ENCODE measurements at places on chromosomes 2 and 18.

GRCh38 chr2:100008956-100009355 is 133.4 kb downstream of the AFF3 start:
- H3K27ac ChIP-seq: no peak overlapping the region
- no peaks in the 10 kb centered on the region for H3K27me3 ChIP-seq
- DNase-seq: no peak
- no peak overlapping the region for H3K4me3 ChIP-seq
- H3K4me1 ChIP-seq: no peaks in the 10 kb centered on the region

- no peaks in the 10 kb centered on the region for H3K27me3 ChIP-seq
- H3K4me3 ChIP-seq: no peak overlapping the region
- H3K4me1 ChIP-seq: no peaks in the 10 kb centered on the region
- no peak overlapping the region for H3K27ac ChIP-seq
- DNase-seq: peak; percentile 3
Observed at GRCh38 chr2:16553226-16553625, 112.4 kb downstream of the CYRIA start.

- H3K4me3 ChIP-seq: no peak overlapping the region
- no peak overlapping the region for H3K27ac ChIP-seq
- H3K36me3 ChIP-seq: peaks cover 2% of the 10 kb centered on the region
- no peaks in the 10 kb centered on the region for H3K27me3 ChIP-seq
- H3K4me1 ChIP-seq: peaks cover 3% of the 10 kb centered on the region
Observed at GRCh38 chr18:48699761-48700160, 160.9 kb downstream of the CTIF start.

- no peak for DNase-seq
- H3K27me3 ChIP-seq: peaks cover 26% of the 10 kb centered on the region
- no peaks in the 10 kb centered on the region for H3K4me1 ChIP-seq
- H3K36me3 ChIP-seq: no peaks in the 10 kb centered on the region
- H3K4me3 ChIP-seq: no peak overlapping the region
- no peak overlapping the region for H3K27ac ChIP-seq
Observed at GRCh38 chr2:29747786-29748470, 173.5 kb downstream of the ALK start.

GRCh38 chr18:49596687-49597086 is 34.8 kb downstream of the LIPG start:
- no peak overlapping the region for H3K4me3 ChIP-seq
- no peak overlapping the region for H3K27ac ChIP-seq

DNA sequence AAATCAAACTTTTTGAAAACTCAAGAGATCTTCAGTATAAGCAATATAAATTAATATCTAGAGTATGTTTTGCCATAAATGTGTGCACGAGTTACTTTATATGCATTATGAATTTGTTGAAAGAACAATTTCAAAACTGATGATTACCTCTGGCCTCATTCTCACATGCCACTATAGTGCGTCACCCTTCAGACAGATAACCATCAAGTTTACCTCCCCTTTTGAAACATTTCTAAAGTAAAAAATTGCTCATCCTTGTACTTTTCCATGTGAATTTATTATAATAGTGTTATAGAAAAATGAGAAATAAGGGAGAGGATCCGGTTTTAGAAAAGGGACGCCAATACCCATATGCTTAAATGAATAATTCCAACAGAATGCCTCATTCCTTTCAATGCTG is 38.3 kb downstream of the ZEB2 start:
- H3K4me1 ChIP-seq: peaks cover 14% of the 10 kb centered on the region
- H3K36me3 ChIP-seq: peaks cover 62% of the 10 kb centered on the region
- H3K27ac ChIP-seq: peak overlapping the region; percentile 93
- DNase-seq: no peak
- H3K27me3 ChIP-seq: no peaks in the 10 kb centered on the region

- H3K4me1 ChIP-seq: no peaks in the 10 kb centered on the region
- no peak overlapping the region for H3K27ac ChIP-seq
- DNase-seq: no peak
- H3K36me3 ChIP-seq: no peaks in the 10 kb centered on the region
- H3K27me3 ChIP-seq: peaks cover 5% of the 10 kb centered on the region
- H3K4me3 ChIP-seq: no peak overlapping the region
Observed at GRCh38 chr2:60438131-60438530, 115.3 kb downstream of the BCL11A start.

- H3K4me3 ChIP-seq: no peak overlapping the region
- H3K27me3 ChIP-seq: peaks cover 45% of the 10 kb centered on the region
- H3K27ac ChIP-seq: no peak overlapping the region
- H3K36me3 ChIP-seq: no peaks in the 10 kb centered on the region
- H3K4me1 ChIP-seq: no peaks in the 10 kb centered on the region
- no peak for DNase-seq
Observed at GRCh38 chr2:224160917-224161316, 121.8 kb upstream of the SERPINE2 start.

GRCh38 chr2:80815259-80815658 is 510.7 kb upstream of the LRRTM1 start:
- no peak overlapping the region for H3K27ac ChIP-seq
- no peak overlapping the region for H3K4me3 ChIP-seq
- H3K36me3 ChIP-seq: no peaks in the 10 kb centered on the region

DNA sequence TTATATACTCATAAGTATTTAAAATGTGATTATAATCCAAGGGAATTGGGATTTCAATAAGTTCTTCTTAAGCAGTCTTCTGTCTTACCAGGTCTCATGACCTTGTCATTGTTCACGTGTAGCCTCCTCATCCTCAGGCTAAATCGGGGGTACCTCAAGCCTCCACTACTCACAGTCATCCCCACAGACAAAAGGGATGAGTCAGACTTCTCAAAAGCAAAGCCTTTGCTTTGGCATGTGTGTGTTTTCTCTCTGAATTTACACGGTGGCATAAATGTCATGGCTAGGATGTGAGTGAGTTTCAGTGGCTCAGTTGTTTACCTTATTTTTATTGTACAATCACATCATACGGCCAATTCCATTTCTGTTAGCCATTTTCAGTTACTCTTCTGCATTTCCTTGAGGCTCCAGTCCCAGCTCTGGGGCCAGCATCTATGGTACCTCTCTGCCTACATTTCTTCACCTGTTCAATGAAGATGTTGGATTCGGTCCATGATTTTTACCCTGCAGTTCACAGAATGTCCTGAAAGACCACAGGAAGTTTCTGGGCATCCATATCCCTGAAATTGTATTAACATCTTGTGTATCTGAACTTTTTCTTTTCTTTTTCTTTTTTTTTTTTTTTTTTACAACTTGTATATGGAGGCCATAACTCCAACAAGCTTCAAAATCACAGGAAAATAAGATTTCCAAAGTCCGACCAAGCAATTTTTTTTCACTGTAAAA is 195.3 kb downstream of the FHOD3 start:
- no peak overlapping the region for H3K4me3 ChIP-seq
- DNase-seq: no peak
- no peak overlapping the region for H3K27ac ChIP-seq
- no peaks in the 10 kb centered on the region for H3K36me3 ChIP-seq

- peak; percentile 31 for DNase-seq
- peaks cover 36% of the 10 kb centered on the region for H3K36me3 ChIP-seq
- H3K27me3 ChIP-seq: no peaks in the 10 kb centered on the region
- H3K4me3 ChIP-seq: peak overlapping the region; percentile 55
Observed at GRCh38 chr18:45962461-45962860, 4.7 kb downstream of the EPG5 start.

- H3K27me3 ChIP-seq: peaks cover 34% of the 10 kb centered on the region
- no peaks in the 10 kb centered on the region for H3K4me1 ChIP-seq
- H3K27ac ChIP-seq: no peak overlapping the region
- H3K4me3 ChIP-seq: no peak overlapping the region
- DNase-seq: no peak
- H3K36me3 ChIP-seq: no peaks in the 10 kb centered on the region
Observed at GRCh38 chr2:126803434-126803775, 95.3 kb upstream of the TEX51 start.

- no peak for DNase-seq
- H3K4me3 ChIP-seq: no peak overlapping the region
- H3K27me3 ChIP-seq: no peaks in the 10 kb centered on the region
- H3K36me3 ChIP-seq: no peaks in the 10 kb centered on the region
- H3K27ac ChIP-seq: no peak overlapping the region
- no peaks in the 10 kb centered on the region for H3K4me1 ChIP-seq
Observed at GRCh38 chr2:77520641-77521547, 1.3 kb downstream of the LRRTM4 start.

DNA sequence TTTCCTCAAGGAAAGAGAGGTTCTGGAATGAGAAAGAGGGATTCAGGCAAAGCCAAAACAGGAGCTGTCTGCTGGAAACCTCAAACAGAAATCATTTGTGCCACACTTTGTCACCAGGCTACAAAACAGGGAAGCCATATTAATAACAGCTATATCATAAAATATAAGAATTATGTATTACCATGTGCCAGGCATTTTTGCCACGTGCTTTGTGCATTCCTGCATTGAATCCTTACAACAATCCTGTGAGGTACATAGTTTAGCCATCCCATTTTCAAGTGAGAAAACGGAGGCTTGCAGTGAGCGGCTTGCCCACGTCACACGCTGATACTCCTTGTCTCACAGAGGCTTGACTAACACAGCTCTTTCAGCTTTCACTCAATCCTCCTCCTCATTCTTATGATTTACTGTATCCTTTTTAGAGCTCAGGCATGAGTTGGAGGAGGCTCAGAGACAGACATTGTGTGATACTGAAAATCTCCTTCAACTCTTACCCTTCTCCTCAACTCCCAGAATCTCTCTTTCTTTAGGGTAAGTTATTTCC is 148.4 kb upstream of the MEX3C start:
- H3K27ac ChIP-seq: no peak overlapping the region
- H3K4me3 ChIP-seq: no peak overlapping the region
- no peaks in the 10 kb centered on the region for H3K36me3 ChIP-seq
- H3K4me1 ChIP-seq: no peaks in the 10 kb centered on the region

DNA sequence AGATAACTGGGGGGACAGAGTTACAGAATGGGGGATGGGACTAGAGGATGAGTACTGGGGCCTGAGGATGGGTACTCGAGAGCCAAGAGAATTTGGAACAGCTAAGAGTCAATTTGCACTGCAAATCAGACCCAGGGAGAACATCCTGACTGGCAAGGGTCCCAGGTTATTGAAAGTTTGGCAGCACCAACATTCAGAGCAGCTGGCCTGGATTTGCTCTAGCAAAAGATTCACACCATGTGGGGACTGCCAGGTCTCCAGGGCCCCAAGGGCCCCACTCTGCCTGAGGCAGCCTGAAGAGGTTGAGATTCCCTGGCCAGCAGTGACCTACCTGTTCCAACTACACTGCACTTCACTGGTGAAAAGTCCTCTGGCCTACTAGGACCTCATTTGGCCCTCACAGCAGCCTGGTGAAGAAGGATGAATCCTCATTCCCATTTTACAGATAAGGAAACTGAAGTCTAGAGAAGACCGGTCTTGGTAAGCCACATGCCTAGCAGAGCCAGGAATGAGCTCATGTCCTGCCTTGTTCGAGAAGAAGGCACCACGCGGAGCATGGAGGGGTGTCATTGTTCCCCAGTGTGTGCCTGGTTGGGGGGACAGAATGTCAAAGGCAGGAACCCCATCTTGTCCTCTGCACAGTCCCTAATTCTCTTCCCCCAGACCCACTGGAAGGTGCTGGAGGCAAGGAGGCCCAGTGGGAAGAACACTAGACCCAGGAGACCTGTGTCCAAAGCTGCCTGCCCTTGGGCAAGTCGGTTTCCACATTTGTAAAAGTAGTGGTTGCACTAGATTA is 258.6 kb downstream of the TNS1 start:
- no peaks in the 10 kb centered on the region for H3K36me3 ChIP-seq
- H3K4me3 ChIP-seq: no peak overlapping the region
- peaks cover 13% of the 10 kb centered on the region for H3K27me3 ChIP-seq

DNA sequence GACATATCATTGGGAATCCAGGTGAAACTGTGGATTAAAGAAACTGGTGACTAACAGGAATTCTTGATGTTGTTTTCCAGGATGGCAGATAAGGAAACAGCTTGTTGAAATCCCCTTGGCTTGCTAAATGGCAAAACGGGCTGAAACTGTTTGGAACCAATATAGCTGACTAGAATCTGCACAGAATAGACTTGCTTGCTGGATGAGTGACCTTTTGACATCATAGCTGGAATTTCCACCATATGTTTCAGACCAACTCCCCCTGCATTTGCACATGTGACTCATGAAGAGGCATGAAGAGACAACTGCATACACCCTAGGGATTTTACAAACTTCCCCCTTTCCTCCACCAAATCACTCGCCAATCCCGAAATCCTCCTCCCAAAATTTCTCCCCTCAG is 87.7 kb upstream of the LYPD1 start:
- H3K27me3 ChIP-seq: no peaks in the 10 kb centered on the region
- no peak for DNase-seq
- H3K4me1 ChIP-seq: no peaks in the 10 kb centered on the region
- no peak overlapping the region for H3K4me3 ChIP-seq
- no peak overlapping the region for H3K27ac ChIP-seq

DNA sequence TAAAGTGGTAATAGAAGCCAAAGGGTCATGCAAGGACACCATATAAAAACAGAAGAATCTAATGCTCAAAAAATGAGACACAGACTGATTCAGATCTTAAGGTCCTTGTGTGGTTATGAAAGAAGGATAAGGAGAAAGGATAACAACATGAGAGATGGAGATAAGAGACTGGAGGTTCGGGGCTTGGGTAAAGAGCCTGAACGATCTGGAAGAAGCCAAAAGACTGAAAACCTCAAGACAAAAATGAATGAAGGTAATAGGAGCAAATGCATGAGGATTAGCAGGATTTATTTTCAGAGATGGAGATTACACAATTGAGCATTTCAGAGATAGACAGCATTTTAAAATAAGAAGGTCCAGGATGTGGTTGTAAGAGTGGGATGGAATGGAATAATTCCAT is 26.1 kb downstream of the STK17B start:
- H3K27me3 ChIP-seq: no peaks in the 10 kb centered on the region
- peak overlapping the region; percentile 13 for H3K4me3 ChIP-seq
- peaks cover 100% of the 10 kb centered on the region for H3K36me3 ChIP-seq

DNA sequence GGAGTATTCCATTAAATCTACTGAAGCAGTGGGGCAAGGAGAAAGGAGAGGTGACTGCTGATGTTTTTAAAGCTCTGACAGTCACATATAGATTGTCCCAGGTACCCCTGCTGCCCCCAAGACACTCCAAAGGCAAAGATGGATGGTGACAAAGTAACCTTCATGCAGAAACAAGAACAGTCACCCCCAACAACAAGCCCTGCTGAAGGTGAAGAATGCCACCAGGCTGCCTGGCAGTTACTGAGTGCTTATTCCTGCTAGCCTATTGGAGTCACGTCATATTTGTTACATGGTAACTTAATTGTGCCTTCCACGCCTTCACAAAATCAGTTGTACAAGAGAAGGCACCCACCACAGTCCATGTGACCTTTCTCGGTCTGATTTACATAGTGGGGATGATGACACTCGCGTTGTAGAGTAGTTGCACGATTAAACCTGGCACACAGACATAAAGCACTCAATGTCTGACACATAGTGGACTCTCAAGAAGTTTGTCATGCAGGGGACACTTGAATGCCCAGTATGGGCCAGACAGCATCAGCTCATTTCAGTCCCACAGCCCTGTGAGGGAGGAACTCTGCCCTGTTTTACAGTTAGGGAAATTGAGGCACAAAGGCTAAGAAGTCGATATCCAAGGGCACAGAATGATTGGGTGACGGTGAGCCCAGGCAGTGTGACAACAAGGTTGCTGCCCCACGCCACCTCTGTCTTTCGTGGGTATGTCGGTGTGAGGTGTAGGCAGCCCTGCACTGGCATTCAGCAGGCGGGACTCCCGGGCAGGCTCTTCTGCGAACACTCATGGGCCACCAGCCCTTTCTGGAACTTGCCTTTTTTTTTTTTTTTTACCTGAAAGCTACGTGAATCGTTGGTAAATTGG is 62.7 kb downstream of the ZCCHC2 start:
- H3K27me3 ChIP-seq: no peaks in the 10 kb centered on the region
- DNase-seq: no peak
- peak overlapping the region; percentile 81 for H3K27ac ChIP-seq
- H3K4me3 ChIP-seq: peak overlapping the region; percentile 61
- peaks cover 13% of the 10 kb centered on the region for H3K36me3 ChIP-seq
